ENCODE measurements at places on chromosomes 11 and 22.
A peak's percentile ranks its signal among the peaks of the same experiment; 100 is the strongest.

DNA sequence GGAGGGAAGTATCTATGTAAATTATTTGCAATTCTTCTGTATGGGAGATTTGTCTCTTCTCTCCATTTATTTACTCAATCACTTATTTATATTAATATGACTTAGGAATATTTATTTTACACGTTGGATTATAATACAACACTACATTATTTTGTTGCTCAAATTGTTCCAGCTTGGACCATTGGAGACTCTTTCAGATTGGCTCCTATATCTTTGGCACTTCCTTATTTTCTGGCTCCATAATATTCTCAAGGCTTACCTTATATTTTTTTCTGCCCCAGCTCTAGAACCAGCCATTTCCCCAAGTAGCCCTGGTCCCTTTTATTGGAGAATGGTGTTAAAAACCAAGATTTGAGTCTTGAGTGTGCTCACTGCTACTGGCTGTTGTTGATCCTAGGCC is 101.9 kb downstream of the LRRC32 start:
- no peak for DNase-seq

DNA sequence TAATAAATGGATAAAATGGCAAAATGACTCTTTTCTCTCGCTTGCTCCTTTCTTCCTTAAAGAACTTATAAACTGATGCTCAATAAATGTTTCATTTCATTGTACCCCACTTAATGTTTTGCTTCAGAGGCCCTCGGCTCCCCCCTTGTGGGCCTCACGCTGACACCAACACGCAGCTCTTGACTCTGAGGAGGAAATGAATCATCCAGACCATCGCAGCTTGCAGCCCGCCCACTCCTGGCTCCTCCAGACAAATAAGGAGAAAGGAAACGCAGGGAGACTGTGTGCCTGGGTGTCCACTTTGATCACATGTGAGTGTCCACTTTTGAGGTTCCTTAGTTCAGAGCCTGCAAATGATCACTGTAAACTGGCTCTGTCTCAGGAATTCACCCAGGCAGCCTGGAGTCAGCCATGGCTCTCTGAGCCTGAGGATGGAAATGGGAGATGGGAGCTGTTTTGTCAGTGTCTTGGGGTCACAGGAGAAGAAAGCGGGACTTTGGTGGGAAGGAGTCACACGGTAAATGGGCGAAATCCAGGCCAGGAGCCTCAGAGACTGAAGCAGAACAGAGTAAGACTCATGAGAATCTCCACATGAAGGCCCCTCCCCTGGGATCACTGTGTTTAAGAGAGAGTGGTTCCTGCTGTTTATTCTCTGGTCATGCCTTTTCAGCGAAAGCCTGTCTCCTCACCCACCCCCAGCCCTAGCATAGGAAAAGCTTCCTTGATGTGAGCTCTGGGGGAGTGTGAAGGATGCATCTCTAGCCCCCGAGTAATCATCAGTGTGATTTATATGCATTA is 96.5 kb downstream of the CWC15 start:
- peak; percentile 94 for DNase-seq

DNA sequence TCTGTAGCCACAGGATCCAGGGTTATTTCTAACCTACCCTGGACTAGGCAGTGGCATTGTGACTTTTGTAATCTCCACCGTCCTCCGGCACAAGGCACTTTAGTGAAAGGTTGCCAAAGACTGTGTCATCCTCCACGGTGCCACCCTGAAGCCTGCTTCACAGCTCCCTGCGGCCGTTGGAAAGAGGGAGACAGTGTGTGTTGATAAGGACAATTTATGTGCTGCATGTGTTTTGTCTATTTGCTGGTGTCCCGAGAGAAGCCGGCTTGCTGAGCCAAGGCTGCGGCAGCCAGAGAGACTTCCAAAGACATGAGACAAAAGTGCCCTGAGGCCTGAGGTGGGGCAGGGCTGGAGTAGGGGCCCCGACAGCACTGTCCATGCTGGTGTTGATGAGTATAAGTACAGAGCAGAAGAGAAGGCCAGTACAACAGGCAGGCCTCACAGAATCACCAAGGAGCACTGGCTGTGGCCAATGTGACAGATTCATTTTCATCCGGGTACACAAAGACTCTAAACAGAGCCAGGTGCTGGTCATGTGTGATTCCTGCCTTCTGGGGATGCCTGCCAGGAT is 40.9 kb downstream of the GALNT18 start:
- DNase-seq = no peak

DNA sequence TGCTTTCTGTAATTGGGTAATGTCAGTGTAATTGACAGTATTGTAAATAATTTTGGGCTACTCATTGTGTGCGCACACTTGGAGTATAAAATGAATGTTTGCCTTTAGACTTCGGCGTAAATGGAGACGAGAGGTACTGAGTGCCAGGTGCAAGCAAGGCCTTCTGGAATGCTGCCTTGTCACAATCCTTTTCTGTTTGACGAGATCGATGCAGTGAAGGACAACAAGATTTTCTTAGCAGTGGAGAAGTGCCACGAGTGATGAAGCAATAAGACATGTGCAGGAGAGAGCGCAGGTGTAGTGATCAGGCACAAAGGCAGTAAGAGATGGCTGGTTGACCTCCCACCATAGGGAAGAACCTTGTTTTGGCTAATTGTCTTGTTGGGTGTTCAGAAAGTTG is 67.5 kb downstream of the DDX10 start:
- no peak for DNase-seq

DNA sequence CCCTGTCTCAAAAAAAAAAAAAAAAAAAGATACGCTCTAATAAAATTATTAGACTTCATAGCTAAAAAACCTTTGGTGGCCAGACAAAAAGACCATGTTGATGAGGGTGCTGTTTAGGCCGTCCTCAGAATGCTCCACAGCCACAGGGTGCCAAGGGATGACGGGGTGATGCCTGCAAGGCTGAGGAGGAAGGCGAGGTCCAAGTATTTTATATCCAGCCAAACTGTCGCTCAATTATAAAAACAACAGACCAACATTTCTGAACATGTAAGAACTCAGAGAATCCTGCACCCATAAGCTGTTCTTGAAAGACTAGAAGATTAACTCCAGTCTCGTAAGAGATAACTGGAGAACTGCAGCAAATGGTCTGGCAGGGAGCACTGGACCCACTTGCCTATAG is 29.2 kb downstream of the TBX1 start:
- DNase-seq = no peak

DNA sequence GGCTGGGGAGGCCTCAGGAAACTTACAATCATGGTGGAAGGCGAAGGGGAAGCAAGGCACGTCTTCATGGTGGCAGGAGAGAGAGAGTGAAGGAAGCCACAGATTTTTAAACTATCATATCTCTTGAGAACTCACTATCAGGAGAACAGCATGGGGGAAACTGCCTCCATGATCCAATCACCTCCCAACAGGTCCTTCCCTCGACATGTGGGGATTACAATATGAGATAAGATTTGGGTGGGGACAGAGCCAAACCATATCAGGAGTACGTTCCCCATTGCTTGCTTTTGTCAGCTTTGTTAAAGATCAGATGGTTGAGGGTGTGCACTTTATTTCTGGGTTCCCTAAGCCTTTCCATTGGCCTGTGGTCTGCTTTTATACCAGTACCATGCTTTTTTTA is 53.7 kb upstream of the E2F8 start:
- DNase-seq = no peak

All from ELR (cell line).